ENCODE measurements at places on chromosomes 11 and 22.

DNA sequence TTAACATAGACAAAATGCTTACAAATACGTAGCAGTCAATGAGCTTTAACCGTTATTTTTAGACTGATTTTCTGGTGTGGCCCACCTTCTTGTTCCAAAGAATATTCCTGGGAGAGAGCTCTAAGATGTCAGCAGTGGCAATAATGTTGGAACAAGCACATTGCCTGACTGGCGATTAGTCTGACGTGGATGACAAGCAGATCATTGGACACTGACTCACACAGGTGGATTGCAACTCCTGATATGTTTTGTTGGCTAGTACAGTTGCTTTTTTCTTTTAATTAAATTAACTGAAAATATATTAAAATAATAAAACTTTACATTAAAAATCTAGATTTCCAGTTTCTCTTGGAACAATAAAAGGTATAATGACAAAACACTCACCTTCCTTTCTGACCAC is 78.0 kb downstream of the TENM4 start:
- no peak for DNase-seq

DNA sequence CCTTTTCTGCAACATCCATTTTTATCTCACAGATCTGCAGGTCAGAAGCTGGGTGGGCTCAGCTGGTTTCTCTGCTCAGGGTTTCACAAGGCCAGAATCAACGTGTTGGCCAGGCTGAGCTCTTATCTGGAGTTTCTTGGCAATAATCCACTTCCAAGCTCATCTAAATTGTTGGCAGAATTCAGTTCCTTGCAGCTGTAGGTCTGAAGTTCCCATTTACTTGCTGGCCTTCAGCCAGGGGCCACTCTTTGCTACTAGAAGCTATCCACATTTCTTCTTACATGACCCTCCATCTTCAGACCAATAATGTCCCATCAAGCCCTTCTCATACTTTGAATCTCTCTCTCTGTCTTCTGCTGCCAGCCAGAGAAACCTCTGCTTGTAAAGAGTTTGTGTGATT is 103.5 kb downstream of the WNT11 start:
- no peak for DNase-seq

- DNase-seq: no peak
Observed at GRCh38 chr11:14073849-14074476, 111.4 kb downstream of the SPON1 start.

GRCh38 chr11:122275508-122275907 is 159.5 kb upstream of the BLID start:
- DNase-seq: no peak

- no peak for DNase-seq
Observed at GRCh38 chr11:84103096-84103495, 816.9 kb upstream of the CCDC90B start.

DNA sequence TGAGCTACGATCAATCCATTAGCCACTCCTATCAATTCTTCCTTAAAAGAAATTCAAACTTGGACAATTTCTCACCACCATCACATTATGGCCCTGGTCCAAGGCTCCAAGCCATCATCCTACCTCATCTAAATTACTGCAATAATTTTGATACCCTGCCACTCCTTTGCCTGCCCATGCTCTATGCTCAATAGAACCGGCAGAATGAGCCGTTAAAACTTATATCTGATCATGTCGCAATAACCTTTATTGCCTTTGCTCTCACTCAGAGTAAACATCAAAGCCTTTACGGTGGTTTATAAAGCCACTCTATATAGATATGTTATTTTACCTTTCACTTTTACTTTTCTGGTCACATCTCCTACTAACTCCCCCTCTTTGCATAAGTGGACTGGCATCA is 2392.1 kb upstream of the RAG2 start:
- no peak for DNase-seq

- DNase-seq: no peak
Observed at GRCh38 chr11:61617515-61617914, 36.6 kb upstream of the SYT7 start.

GRCh38 chr22:43346521-43346929 is 3.4 kb upstream of the SCUBE1 start:
- DNase-seq: peak; percentile 55

DNA sequence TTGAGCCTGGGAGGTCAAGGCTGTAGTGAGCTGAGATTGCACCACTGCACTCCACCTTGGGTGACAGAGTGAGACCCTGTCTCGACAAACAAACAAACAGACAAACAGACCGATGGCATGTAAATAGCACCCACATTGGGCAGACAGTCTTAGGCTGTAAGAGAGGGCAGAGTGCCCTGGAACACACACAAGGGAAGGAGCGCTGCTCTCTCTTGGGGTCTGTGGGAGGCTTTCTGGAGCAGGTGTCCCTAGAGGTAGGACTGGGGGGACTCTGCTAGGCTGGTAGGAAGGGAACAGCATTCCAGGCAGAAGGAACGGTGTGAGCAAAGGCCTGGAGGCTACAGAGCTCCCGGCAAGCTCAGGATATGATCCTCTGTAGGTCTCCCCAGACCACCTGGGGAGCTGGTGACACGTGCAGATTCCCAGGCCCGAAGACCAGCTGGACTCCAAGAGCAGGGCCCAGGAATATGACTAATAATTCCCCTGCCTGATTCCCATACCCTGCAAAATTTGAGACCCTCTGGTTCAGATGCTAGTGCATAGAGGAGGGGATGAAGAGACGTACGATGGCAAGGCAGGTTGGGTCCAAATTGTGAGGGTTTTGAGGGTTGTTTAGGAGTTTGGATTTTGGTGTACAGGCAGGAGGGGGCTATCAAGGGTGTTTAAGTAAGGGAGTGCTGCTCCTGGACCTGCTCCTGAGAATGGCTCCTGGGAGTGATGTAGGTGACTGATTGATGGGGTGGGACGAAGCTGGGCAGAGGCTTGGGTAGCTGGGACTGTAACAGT is 11.6 kb downstream of the SMIM38 start:
- no peak for DNase-seq

DNA sequence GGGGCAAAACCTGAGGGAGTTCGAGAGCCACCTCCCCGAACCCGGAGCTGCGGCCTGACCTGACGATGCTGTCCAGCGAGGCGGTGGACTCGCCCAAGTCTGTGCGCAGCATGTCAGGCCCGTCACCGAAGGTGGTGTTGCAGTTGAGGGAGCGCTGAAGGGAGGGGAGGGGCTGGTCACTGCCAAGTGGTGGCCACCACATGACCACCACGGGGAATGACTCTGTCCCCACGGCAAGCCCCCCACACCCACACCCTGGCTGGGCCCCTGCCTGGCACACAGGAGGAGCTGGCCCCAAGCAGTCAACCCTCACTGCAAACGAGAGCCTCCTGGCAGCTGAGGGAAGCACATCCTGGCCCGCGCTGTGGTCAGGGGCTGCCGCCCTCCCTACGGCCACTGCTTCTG is 30.8 kb downstream of the TRMU start:
- DNase-seq: no peak

DNA sequence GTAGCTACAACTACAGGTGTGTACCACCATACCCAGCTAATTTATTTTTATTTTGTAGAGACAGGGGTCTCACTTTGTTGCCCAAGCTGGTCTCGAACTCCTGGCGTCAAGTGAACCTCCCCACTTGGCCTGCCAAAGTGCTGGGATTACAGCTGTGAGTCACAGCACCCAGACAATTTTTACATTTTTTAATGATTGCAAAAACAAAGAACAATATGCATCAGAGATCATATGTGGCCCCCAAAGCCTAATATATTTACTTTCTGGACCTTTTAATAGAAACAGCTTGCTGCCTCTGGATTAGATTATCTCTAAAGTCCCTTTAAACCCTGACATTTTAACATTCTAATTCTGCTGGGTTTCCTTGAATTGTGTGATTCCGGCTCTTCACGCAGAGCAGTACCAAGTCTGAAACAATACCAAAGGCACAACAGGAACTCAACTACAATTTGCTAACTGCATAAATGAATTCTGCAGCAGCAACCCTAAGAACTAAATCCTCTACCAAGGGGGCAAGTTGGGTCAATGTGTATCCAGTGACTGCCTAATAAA is 25.0 kb downstream of the RAB30 start:
- DNase-seq: no peak

GRCh38 chr11:126197277-126197939 is 14.0 kb downstream of the RPUSD4 start:
- no peak for DNase-seq

- DNase-seq: peak; percentile 62
Observed at GRCh38 chr22:42070517-42071422, at the start of gene NAGA. NAGA (minus strand) TSS chr22:42070812; CDS start chr22:42070297, 515 bp downstream.

DNA sequence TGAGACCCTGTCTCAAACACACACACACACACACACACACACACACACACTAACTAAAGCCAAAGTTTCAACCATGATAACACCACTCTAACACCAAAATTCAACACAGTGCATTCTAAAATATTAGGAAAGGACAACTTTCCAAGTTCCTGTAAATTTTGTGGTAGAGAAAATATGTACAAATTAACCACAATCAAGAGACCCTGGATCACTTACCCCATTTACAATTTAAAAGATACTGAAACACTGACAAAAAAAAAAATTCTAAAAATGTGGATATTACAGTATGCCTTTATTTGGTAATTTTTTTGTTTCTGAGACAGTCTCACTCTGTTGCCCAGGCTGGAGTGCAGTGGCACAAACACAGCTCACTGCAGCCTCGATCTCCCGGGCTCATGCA is 9.7 kb downstream of the MRTFA start:
- no peak for DNase-seq

DNA sequence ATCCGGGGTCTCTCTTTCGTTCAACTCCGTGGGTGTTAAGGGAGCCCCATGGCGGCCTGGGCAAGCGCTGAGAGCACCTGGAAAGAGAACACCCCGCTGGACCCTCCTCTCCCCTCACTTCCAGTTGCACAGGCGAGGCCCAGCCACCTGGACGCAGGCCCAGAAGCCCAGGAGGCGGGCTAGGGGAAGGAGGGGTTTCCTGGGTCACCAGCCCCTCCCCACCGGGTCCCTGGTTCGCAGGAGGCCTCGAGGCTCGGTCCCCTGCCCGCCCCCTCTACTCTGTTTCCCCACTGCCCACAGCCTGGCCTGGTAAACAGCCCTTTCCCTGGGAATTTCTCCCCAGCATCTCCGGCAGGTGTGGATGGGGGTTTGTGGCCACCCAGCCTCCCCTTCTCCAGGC is 8.5 kb upstream of the NFAM1 start:
- DNase-seq: no peak

GRCh38 chr11:76124905-76125770 is 81.2 kb downstream of the WNT11 start:
- no peak for DNase-seq

GRCh38 chr11:57360991-57361390 is 20.0 kb downstream of the PRG3 start:
- no peak for DNase-seq

DNA sequence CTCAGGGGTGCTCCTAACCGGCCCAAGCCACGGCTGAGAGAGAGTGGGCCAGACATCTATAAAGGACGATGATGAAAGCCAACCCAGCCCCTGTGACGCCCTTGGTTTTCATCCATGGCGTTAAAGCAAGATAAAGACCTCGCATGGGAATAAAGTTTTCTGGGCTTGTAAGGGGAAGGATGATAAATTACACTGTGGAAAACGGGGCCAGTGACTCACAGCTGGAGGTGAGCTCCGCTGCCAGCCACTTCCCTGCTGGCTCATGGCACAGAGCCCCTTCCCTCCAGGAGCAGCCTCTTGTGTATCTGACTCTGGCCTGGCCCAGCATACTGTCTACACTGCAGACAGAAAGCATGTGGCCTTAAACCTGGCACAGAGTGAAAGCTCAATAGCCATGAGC is 503.2 kb upstream of the B3GAT1 start:
- DNase-seq: no peak

DNA sequence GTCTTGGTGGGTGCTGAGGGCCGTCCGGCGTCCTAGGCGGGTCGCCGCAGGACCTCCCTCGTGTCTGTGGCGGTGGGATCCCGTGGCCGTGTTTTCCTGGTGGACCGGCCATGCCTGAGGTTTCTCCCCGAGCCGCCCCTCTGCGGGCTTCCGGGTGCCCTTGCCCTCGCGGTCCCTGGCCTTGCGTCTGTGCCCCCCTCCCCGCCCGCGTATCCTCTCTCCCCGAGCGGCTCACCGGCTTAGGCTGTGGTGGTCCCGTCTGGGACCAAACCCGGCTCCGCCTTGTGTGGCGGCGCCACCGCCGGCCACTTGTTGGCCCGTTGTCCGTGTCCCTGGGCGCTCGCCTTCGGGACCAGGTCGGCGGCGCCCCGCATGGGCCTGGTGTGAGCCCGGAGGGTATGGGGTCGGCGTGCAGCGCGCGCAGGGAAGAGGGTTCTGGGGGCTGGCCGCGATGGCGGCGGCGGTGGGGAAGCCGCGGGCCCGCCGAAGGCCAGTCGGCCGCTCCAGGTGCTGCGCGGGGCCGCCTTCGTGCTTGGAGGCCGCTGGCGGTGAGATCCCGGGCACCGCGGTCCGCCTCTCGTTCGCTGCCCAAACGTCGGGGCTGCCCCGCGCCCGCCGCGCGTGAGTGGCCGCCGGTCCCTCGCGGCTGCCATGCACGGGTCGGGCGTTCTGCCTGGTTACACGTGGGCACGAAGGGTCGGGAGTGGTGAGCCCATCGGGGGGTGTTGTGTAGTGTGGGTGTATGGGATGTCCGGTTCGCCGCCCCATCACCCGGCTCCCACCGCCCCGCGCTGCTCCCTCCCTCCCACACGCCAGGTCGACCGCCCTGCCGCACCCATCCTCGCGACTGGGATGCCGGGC is 3899.1 kb upstream of the OR11H1 start:
- DNase-seq: no peak

- no peak for DNase-seq
Observed at GRCh38 chr11:76890329-76890728, 29.6 kb downstream of the ACER3 start.

DNA sequence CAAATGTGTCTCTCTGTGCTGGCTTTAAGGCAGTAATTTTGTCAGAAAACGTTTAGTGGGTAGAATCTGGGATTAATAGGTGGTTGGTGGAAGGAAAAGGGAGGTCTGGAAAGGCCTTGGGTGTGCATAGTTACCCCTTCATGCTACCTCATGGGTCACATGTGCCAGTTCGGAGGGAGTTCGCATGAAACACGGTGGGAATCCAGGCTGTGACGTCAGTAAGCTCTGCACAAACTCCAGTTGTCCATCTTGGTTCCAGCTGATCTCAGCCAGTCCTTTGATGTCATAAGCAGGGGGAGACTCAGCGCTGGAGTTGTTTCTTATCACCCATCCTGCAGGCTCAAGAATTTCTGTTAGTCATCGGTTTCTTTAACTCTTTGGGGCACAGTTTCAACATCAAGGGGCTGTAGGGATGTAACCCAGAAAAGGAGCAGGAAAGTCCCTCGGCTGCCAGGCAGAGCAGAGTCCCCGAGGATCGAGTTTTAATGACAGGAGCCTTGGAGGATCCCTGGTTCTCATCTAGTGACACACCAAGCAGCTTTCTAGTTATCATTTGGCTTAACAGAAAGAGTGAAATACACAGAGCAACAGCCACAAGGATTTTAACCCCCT is 28.9 kb downstream of the MOV10L1 start:
- DNase-seq: no peak

DNA sequence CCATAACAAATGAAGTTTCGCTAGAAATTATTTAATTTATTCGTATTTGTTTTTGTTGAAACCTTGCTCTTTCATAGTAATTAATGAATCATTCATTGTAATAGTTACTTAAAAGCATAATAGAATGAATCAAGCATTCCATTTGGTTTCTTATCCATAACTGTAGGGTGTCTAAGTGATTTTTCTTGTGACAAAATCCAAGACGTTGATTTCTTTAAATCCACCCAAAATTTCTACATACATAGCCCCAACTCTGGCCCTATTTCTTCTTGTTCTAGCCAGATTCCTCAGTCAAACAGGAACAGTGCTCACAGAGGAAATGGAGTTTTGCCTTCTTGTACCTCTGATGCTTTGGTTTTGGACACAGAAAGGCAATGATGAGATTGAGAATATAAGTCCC is 25.5 kb downstream of the UBASH3B start:
- no peak for DNase-seq
